ENCODE measurements at places on chromosomes 7 and 10.

DNA sequence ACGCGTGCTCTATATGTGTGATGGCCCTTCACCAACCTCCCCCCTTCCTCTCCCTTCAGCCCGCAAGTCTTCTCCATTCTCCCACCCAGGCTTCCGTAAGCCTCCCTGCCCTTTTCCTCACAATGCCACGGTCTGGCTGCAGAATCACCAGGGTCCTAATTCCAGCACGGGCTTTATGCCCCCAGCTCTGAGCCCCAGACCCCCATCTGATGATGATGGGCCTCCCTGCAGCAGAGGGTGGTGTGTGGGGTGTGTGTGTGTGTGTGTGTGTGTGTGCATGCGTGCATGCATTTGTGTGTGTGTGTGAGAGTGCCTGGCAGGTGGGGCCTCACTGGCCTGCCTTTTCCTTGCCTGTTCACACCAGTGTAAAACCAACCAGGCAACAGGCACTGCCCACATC is 109.9 kb downstream of the OAT start:
- DNase-seq: no peak

GRCh38 chr7:143490717-143491306 is 13.1 kb downstream of the TAS2R41 start:
- DNase-seq: no peak

DNA sequence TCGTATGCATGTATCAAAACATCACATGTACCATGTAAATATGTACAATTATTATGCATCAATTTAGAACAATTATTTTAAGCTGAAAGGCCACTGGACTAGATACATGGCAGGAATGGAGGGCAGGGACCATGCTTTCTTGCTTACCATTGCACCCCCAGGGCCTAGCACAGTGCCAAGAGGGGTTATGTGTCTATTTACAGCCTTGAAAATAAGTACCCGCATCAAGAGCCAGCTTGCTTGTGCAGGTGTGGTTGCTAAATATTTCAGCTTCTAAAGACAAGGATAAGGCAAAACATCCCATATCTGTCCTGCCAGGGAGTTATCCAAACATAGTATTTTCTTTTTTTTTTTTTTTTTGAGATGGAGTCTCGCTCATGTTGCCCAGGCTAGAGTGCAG is 14.7 kb upstream of the OAT start:
- DNase-seq: no peak

- no peak for DNase-seq
These were observed 33.5 kb downstream of the FIGNL1 start for GRCh38 chr7:50416527-50417182.

- no peak for DNase-seq
These were observed 13.6 kb downstream of the CNPY1 start for GRCh38 chr7:155532792-155533119.

GRCh38 chr10:813286-813685 is 118.2 kb downstream of the LARP4B start:
- no peak for DNase-seq

- no peak for DNase-seq
These were observed 182.8 kb downstream of the RTKN2 start for GRCh38 chr10:62085821-62086220.

DNA sequence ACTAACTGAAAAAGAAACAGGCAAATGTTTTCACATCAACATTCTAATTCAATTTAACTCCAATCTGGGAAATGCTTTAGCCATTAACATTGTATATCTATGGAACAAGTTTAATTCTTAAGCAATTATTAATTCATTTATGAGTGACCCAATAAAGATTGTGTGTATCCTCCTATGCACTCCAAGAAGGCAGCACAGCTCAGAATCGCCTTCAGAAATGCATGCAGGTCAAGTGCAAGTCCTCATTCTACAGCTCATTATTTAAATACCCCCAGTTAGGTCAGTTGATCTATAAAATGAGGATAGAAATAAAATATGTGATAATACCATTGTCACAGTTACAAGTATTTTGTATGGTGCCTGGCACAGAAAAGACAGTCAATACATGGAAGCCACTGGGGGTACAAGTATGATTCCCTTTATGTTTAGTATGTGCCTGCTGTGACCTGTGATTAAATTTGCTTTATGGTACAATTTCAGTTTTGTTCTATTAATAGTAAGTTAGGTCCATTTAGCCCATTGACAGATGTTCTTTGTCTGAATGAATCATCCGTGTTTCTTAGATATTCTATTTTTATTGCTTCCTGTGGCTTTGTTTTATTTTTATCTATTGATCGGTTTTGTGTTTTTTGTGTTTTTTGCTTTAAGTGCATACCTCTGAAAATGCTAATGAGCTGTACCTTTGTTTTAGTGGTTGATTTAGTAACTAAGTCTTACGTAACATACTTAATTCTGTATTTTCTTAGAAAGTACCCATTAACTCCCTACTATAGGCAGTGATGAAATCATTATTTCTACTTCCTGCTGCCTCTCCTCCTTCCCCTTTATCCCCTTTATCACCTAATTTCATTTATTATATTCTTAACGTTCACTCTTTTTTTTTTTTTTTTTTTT is 42.8 kb downstream of the CPXM2 start:
- no peak for DNase-seq

DNA sequence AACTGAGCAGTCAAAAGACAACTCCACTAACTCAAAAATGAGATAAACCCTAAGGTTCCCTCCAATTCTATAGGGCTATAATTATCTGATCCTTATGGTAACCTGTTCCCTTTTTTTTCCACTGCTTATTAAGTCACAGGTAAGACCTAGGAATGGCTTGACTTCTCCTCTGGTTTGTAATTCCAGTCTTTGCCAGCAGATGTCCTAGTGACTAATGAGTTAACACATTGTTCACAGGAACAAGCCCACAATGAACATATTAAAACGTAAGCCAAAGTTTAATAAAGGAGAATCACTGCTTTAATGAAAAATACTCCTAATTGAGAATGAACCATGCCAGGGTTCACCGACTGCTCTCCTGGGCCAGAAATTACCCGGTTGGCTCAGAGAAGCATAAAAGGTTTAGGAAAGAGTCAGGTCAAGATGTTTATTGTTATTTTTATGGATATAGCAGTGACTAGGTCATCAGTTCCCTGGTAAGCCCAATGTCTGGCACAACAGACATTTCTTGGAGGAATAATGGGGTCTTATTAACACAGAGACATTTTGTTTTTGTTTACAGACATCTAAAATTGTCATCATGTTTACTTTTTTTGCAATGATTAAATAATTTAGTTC is 120.1 kb downstream of the ELAPOR2 start:
- peak; percentile 13 for DNase-seq

GRCh38 chr7:11478426-11478825 is 353.6 kb downstream of the THSD7A start:
- no peak for DNase-seq

DNA sequence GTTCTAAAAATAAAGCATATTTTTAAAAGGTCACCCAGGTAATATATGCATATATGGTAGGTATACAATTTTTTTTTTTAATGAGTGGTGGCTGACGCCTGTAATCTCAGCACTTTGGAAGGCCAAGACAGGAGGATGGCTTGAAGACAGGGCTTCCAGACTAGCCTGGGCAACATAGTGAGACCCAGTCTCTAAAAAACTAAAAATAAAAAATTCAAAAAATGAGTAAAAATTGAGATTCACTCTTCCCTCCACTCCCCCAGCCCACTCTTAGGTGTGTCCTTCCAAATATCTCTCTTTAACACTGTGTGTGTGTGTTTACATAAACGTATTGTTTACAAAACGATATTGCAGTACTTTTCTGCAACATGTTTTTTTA is 929 bp upstream of the ANXA11 start:
- DNase-seq: no peak

GRCh38 chr7:135659159-135659846 is 3.0 kb upstream of the STMP1 start:
- DNase-seq: no peak

GRCh38 chr10:24947304-24948097 is 4.9 kb downstream of the PRTFDC1 start:
- no peak for DNase-seq

DNA sequence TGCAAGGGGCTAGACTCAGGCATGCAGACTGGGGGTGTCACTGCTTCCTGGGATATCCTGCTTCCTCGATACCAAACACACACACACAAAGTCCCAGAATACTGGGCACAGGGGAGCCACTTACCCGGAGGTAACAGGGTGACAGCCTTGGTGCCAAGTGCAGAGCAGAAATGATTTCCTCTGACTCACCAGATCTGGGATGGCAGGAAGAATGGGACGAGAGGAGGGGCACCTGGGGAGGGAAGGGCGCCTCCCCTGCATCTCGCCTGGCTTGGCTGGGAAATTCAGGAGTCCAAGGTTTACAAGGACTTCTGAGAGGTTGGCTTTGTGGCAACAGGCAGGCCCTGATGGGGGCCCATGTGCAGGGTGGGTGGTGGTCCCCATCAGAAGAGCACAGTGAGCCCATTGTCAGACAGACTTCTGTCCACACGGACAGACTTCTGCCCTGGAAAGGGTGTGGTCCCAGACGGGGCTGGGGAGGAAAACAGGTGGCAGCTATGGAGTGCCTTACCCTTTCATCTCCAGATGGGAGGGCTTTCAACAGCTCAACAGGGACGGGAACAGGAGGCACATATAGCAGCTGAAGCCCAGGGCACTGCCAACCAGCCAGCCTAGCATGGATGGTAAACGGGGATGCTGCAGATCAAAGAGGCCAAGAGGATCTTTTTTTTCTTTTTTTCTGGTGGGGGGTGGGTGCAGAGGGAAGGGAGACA is 9.7 kb upstream of the CCL24 start:
- no peak for DNase-seq

DNA sequence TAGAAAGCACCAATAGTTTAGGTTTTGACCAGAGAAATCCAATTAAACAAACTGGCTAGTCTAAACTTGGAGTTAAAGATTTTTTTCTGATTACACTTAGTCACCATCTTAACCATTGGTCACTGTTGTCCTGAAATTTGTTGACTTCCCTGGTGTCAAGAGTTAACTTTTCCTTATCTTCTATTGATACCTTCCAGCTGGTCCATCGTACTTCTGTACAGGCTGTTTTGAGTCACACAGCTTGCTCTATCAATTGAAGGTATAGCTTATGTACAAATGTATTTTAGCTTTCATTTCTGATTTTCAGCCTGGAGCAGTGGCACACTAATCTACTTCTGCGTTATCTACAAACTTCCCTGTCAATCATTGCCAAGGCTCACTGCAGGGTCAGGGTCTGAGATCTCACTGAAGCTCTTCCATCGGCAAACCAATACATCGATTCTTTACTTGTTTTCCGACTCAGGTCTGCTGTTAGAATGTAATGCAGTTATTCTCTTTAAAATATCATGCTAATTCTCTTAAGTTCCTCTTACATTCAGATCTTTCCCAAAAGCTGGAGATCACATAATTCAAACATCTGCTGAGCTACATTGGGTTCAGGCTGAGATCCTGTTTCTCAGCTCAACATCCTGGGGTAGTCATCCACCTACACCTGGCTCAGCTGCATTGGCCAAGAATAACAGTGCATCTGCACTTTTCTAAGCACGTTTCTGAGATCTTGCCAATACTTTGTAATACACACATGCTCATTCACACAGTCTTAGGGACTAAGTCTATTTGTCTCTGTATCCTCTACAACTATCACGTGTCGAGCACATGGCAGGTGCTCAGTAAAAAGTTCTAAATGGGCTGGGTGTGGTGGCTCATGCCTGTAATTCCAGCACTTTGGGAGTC is 11.3 kb downstream of the MRPS33 start:
- no peak for DNase-seq

DNA sequence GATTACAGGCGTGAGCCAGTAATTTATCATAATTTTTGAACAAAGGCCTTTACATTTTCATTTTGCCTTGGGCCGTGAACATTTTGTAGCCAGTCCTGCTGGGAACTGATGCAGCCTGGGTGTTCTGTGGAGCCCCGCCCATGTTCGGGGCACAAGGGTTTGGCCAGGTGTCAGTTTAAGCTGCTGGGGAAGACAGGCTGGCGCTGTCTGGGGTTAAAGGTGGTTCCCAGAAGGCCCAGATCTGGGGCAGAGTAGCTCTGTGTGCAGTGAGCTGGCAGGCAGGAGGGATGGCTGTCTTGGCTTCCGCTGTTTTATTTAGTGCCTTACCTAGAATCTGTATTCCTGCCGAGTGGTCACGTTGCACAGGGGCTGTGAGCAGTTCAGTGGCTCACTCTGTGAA is 50.2 kb downstream of the DOCK1 start:
- no peak for DNase-seq

GRCh38 chr10:101761226-101761625 is 14.7 kb downstream of the FGF8 start:
- DNase-seq: no peak

- no peak for DNase-seq
These were observed 461 bp upstream of the ETV1 start for GRCh38 chr7:13989949-13990305.

- DNase-seq: no peak
These were observed 149.8 kb downstream of the AKR1D1 start for GRCh38 chr7:138226001-138226476.

DNA sequence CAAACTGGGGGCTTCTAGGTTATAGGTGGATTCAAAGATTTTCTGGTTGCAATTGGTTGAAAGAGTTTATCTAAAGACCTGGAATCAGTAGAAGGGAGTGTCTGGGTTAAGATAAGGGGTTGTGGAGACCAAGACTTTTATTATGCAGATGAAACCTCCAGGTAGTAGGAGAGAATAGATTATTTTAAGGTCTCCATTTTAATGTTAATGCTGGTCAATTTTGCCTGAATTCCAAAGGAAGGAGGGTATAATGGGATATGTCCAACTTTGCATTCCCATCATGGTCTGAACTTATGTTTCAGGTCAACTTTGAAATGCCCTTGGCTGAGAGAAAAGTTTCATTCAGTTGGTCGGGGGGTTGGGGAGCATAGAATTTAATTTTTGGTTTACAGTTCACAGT is 44.3 kb upstream of the SEMA3E start:
- DNase-seq: no peak

GRCh38 chr10:123496375-123496774 is 169.8 kb upstream of the GPR26 start:
- no peak for DNase-seq

GRCh38 chr7:53209129-53209528 is 173.7 kb downstream of the POM121L12 start:
- DNase-seq: no peak

DNA sequence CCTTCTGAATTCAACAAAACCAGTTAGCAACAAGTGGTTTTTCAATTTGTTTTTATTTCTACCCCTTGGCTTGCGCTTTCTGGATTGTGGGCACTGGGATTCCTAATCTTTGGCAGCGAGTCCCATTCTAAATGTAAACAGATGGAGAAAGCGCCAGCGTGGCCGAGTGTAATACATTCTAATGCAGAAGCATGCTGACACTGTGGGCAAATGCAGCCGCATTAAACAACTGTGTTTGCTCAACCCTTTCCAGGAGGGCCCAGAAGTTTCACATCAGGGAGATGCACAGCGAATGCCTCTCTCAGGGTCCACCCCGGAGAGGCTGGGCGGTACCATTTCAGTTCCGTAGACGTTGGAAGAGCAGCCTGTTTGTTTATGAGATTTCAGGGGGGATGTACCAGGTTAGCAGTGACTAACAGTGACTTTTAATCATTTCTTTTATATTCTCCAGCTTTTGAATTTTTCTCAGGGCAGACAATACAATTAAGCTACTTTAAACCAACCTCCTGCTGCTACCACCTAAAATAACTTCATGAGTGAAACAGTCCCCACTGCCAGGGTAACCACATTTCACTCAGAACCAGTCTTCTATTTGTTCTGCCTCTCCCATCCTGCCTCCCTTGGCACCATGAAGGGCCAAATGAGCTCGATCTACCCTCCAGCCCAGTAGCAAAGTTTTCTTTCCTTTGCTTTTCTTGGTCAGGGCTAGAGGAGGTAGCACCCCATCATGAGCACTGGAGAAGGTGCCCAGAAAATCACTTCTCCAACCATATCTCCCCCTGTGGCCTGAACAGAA is 164.2 kb upstream of the ITGB1 start:
- DNase-seq: no peak

Data from activated naive CD4-positive, alpha-beta T cell treated with Interleukin-2 at 50 U/mL for 16 hours (primary cell).